Stimulated activated CD8-positive, alpha-beta memory T cell treated with anti-CD3 and anti-CD28 coated beads, Interleukin-7, amount 100 ng/mL, for 1 hour (primary cell): ENCODE measurements at places on chromosomes 12 and 14.

DNA sequence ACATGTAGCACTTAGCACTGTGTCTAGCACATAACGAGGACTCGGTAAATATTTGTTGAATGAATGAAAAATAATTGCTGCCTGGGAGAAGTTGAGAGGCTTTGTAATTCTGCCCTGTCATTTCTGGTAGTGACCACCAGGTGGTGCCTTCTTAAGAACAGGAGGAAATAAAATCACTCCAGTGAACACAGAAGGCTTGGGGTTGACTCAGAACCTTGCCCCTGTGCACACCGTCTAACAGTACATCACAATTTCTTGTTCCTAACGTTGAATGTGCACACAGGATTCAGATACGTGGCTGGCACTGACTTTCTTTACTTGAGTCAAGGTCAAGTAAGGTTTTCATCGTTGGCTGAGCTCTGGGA, 91.8 kb downstream of the RGS6 start:
- DNase-seq, result no peak

DNA sequence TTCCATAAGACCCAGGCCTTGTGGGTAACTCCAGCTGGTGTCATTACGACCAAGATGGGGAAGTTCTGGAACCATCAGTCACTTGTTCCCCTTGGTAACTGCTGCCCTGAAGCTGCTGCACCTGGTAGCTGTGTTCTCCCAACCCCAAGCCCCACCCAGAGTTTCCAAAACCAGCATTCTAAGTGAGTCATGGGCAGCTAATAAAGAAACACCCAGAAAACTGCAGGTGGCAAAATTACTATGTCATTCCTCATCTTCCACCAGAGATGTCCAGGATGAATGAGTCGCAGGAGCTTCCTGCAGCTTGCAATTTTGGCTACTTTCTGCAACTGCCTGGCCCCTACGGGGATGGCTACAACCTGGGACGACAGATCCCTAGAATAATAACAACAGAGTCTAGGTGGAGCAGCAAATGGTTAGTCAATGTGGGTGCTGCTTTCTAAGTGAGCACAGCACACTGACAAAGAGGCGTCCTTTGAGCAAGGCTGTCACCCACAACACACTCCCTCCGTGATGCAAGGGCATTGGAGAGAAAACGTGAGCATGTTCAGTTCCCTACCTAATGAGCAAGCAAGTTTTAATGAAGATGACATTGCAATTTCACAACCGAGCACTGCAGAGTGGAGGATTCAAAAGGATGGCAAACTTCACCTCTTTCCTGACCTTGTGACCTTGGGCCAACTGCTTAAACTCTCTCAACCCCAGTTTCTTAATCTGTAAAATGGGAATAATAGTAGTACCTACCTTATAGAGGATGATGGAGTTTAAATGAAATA, 301.4 kb upstream of the NOS1 start:
- no peak for DNase-seq

DNA sequence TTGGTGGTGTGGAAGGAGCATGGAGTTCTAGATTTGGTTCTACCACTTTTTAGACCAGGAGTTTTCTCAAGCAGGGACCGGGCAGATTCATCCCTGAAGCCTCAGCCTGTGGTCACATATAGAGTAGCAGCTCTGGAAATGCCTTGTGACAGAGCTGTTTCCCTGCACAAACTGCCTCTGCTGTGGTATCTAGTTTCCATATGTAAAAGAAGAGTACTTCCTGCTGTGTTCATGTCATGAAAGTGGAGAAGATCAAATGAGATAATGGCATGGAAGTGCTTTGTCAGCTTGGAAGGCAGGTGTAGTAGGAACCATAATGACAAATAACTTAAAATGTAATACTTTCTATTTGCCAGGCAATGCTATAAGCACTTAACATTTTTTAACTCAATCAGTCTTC, 26.1 kb downstream of the OTUB2 start:
- no peak for DNase-seq

DNA sequence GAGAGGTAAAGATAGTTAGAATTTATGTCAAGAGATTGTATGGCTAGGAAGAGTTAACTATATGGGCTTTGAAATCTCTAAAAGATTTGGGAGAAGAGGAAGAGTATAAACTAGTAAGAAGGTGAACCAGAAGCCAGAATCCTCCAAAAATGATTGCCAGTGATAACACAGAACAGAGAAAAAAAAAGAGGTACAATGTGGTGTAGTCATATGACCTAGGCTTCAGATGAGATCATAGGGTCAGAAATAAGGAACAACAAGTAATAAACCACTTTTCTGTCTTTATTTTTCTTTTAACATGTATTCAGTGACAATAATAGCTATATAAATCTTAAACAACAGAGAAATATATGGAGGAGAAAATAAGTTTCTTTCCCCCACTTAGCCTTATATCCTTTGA, 2.0 kb upstream of the NECAP1 start:
- DNase-seq, result no peak
